ENCODE measurements at places on chromosomes 13 and 19.

DNA sequence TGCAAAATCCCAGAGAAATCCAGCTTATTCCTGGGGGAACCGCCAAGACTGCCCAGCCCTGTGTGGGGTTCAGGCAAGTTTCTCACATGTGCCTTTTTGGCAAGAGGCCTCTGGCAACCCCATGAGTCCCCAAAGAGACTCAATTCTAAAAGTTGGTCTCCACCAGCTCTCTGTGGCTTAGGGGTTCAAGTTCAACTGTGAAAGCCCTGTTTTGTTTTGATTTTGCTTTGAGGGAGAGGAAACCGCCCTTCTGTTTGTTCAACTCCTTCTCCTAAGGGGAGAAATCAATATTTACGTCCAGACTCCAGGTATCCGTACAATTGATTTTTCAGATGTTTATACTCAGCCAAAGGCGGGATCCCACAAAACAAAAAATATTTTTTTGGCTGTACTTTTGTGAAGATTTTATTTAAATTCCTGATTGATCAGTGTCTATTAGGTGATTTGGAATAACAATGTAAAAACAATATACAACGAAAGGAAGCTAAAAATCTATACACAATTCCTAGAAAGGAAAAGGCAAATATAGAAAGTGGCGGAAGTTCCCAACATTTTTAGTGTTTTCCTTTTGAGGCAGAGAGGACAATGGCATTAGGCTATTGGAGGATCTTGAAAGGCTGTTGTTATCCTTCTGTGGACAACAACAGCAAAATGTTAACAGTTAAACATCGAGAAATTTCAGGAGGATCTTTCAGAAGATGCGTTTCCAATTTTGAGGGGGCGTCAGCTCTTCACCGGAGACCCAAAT, 583 bp upstream of the LDLR start:
- DNase-seq, result no peak

DNA sequence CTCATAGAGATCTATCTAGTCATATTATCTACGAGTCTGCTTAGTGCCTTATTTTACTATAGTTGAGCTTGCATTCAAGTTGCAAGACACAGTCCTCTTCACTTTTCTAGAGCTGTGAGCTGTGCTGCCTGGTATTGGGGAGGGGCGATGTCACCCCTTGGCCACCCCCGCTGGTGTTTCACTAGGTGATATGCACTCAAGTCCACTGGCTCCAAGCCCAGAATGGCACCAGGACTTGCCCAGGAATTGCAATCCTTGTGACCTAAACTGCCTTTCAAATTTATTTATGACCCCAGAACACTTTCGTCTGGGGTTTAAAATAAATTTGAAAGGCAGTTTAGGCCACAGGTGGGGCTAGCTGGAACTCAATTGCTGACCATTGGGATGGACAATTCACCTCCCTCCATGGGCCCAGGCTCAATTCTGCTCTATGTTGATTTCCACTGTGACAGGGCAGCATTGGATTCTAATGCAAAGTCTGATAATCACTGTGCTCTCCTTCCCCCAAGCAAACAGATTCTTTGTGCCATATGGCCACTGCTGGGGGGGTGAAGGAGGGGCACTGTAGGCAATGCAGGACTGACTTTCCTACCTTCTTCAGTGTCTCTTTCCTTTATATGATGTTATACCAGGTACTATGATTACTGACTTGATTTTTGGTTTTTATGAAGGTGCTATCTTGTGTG, 1244.2 kb upstream of the MIR17HG start:
- no peak for DNase-seq

- no peak for DNase-seq
Observed at GRCh38 chr13:106985481-106985880, 417.5 kb upstream of the ARGLU1 start.

GRCh38 chr13:61084988-61085387, 330.7 kb downstream of the PCDH20 start:
- DNase-seq, result no peak

GRCh38 chr19:29552454-29553280, 26.9 kb downstream of the VSTM2B start:
- DNase-seq, result no peak

Measured in stimulated activated CD8-positive, alpha-beta memory T cell treated with anti-CD3 and anti-CD28 coated beads, Interleukin-2, amount 100 ng/mL, for 1 hour (primary cell).